ENCODE measurements at places on chromosomes 5 and 9.

- no peak for DNase-seq
Observed at GRCh38 chr5:158763217-158763616, 336.5 kb downstream of the EBF1 start.

DNA sequence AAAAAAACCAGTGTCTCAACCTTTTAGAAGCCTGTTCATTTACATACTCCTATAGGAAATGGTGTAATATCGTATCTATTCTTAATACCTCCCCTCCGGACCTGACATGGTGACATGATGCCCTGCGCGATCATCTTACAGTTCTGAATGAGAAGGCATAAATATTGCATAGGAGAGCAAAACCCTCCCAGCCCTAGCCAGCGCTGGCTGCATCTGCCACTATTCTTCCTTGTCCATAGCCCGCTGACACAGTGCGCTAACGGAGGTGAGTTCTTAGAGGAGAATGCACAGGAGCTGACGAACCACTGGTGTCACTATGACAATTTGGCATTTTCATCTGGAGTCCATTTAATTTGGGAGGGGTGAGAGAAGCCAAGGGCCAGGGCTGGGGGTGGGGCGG is 290.1 kb downstream of the EFNA5 start:
- peak; percentile 29 for DNase-seq

DNA sequence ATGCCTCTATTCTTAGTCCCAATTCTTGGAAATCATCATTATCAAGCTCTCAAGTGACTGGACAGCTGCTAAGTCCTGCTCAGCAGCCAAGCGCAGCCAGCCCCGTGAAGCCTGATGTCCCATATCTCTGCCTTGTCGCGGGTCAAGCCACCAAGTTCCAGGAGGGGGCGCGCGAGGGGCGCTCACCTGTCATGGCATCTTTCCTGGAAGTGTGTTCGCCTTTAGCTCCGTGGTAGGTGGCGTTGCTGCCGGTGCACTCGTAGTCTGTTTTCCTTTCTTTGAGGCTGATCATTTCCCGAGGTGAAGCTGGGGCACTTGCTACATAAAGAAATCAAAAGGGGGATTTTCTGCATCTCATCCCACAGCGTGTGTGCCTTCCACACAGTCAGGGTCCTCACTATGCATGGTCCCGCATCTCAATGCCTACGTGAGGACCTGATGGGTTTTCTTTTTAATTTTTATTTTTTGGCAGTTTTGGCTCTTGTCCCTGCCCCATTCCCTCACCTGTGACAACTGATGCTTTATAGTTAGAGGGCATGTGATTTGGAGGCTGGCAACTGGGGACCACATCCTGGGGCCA is 227.0 kb upstream of the DAP start:
- peak; percentile 81 for DNase-seq

GRCh38 chr9:37324691-37325490 is 97.6 kb upstream of the GRHPR start:
- no peak for DNase-seq

DNA sequence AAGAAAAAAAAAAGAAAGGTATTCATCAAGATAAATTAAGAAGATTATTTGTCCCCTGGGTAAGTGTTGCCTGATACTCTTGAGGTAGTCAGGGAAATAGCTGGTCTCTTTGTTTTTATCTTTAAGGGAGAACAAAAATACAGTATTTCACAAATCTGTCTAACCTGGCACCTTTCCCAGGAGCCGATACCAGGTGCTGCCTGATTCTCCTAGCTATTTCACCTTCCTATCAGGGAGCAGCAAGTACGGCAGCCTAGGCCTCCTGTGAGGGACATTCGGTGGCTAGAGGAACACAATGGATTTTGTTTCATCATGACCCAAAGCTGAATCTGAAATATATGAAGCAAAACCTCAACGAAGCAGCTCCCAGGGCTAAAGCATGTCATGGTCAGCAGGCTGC is 86.0 kb downstream of the TARS1 start:
- DNase-seq, result no peak

DNA sequence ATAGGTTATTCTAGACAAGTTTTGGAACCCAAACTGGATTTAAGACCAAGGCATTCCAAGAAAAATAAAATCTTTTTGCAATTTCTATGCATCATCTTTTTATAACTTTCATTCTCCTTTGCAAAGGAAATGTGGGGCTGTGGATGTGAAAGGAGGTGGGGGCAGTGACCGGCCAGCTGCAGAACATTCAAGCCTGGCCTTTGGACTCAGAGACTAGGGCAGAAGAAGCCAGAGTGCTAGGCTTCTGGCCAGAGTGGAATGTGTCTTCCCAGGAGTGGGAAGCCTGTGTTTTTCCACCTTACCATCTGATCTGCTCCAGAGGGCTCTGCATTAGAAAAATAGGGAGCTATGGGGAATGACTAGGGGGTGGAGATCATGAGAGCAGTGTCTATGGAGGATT is 148.5 kb downstream of the C9orf152 start:
- DNase-seq, result no peak

DNA sequence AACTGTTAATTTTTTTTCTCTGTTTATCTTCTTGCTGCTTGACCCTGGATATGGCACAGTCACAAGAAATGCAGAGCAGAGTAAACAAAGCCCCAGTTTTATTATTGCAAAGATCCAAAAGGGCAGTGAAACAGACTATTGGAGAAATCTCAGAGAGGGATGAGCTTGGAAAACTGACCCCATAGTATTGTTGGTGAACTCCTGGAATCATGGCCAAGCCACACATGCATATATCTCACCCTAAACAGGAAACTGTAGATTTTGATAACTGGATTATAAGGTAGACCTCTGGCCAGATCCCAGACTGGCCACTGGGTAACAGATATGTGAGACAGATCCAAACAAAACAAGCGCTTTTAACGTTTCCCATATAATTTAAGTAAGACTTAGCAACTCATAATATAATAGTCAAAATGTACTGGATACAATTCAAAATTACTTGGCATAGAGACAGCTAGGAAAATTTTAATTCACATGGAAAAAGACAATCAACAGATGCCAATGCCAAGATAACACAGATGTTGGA is 263.5 kb upstream of the SEMA6A start:
- DNase-seq, result no peak

All from trophoblast cell (in vitro differentiated cells and primary cell).